Spleen (tissue), 13 donors: ENCODE measurements at places on chromosomes 2 and 18. TPM values are rescaled to one million over a fixed set of nuclear protein-coding genes. Genes with fewer than 3 reads are reported as not detected.

GRCh38 chr2:68031542-68032160 is 31.2 kb downstream of the C1D start:
- no peak for DNase-seq

DNA sequence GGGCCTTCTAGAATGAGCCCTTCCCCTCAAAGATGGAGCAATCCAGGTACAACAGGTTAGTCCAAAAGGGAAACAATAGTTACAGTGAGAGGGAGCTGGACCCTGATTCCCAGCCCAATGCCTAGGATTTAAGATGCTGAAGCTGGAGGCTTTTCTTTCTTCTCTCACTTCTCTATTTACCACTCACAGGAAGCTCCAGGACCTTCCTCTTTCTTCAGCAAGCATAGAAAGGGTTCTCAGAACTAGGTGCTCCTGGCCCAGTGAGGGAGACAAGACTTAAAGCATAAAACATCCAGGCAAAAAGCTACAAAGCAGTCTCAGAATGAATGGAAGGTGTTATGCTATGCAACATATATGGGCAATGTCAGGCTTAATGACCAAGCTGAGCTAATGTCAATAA is 279.0 kb downstream of the SRBD1 start:
- DNase-seq: no peak

DNA sequence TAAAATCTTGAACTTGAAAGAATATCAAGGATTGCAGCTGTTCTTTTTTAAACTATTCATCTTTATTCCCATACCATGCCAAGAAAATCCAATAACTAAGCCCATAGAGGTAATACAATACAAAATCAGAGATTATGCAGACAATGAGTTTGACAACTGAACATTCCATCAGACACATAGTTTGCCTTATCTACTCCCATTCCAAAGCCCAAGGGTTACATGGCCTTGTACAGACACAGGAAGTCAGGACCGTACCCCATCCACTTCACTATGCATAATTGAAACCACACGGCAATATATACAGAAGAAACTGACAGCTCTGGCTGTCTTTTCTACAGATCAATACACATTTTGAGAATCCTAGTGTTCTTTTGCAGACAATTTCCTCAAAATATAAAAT is 181.3 kb downstream of the TMX3 start:
- DNase-seq: no peak

DNA sequence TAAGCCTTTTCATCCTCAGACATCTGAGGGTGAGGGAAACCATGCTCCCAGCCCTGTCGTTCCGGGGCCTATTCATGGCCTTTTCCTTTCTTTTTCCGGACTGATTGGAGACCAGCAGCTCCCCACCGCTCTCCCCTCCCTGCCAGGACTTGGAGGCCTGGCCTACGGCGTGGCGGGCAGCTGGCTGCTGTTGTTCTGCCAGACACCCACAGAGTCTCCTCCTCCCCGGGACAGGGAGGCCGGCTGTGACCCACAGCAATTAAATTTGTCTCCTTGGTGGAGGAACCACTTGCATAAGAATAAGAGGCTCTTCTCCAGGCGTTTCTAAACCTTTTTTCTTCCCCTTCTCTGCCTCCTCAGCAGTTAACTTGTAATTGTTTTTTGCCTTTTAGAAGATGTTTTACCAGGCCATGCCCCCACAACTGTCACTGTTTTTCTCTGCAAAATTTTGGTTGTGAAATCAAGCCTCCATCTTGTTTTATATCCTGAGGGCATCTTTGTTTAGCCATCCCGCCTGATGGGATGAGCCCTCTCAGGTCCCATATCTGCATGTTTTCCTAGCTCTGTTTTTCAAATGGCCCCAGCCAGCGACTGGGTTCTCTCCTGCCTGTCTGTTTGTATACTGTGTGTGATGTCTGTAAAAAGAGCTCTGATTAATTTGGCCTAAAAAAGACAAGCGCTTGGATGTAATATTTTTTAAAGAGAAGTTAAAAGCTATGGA is 1060.0 kb upstream of the DDX18 start:
- DNase-seq: no peak

GRCh38 chr2:176149481-176149938 is 1.8 kb upstream of the HOXD4 start:
- no peak for DNase-seq

DNA sequence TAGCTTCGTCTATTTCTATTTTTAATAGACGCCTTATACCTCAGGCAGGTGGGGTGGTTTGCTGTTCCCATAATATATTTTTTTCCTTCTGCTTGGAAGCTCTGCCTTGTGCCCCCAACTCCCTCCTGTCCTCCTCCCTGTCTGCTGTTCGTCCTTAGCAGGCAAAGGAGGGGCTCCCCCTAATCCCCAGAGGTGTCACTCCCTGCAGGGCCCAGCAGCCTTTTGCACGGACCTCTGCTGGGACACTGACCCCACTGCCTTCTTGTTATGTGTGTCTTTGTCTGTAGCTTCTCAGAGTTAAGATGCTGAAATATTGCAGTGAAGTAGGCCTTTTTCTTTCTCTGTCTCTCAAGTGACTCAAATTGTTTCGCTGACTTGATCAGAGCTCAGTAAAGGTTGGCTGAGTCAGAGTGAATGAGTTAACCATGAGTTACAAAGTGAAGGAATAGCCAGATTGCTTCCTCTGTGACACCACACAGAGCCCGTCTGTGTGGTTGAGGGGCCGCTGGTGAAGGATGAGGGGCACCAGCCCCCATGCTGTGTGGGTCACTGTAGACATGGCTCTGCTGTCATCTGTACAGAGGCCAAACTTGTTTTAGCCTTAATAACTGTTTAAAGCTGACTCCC is 47.7 kb downstream of the PRKCE start:
- no peak for DNase-seq

- DNase-seq: no peak
These were observed 169.1 kb downstream of the CDH2 start for GRCh38 chr18:28007841-28008240.

- no peak for DNase-seq
These were observed 27.3 kb downstream of the KCNF1 start for GRCh38 chr2:10939058-10939457.

GRCh38 chr2:238891457-238892203 is 43.7 kb downstream of the TWIST2 start:
- peak; percentile 59 for DNase-seq

DNA sequence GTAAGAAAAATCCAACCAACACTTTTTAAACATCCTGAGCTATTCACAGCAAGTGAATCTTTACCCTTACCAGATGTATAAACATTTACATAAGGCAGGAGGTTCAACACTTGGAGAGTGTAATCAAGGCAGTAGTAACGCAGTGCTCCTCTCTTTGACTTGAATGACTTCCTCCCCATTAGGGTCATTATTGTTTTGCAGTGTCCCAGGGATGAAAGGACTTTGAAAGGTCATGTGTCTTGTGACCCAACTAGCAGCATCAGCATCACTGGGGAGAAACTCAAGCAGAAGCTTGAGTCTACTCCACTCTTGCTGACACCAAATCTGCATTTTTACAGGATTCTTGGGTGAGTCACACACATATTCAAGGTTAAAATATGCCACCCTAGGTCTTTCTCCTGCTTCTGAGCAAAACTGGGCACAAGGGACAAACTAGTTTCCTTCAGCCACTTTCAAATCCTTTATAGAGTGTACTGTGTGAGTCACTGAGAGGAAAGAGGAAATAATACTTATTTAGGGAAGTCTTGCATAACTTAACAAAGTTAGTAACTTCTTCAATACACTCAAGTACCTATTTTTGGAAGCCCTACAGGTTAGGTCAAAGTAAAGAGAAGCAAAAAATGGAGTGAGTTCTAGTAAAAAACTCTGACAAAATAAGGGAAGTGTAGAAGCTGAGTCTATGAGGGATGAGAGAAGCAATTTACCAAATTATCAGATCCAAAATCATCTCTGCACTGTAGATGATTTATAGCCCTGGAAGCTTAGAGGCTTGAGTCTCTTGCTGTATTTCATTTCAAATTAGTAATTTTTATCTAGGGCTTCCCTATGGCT is 51.0 kb upstream of the EML4 start:
- DNase-seq: no peak

- DNase-seq: no peak
These were observed 5.6 kb upstream of the CPLX4 start for GRCh38 chr18:59323931-59324622.

- no peak for DNase-seq
These were observed 766.4 kb upstream of the ID2 start for GRCh38 chr2:7915302-7916091.

GRCh38 chr2:62561586-62561985 is 55.6 kb upstream of the TMEM17 start:
- DNase-seq: no peak

GATA6 gene
- polyA plus RNA-seq: 4.9 TPM

SDC1 gene
- polyA plus RNA-seq: 0.54 TPM

KCNIP3 gene
- polyA plus RNA-seq: 0.85 TPM
